ENCODE measurements at places on chromosomes 1 and 21.

DNA sequence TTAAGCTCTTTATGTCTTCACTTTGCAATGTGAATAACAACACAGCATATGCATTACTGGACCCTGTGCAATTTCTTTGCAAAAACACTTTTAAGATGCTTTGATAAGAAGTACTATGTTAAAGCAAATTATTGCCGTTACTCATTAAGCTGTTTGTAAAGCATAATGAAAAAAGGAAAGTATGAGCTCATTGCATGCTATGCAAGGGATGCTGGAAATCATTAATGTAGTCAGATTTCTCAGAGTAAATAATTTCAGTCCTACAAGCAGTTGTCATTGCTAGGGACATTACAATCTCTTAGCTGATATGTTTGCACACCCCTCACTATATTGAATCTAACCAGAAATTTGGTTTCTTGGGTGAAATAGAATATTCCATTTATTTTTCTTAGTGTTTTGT is 982.5 kb upstream of the ADGRL2 start:
- no peak for DNase-seq

DNA sequence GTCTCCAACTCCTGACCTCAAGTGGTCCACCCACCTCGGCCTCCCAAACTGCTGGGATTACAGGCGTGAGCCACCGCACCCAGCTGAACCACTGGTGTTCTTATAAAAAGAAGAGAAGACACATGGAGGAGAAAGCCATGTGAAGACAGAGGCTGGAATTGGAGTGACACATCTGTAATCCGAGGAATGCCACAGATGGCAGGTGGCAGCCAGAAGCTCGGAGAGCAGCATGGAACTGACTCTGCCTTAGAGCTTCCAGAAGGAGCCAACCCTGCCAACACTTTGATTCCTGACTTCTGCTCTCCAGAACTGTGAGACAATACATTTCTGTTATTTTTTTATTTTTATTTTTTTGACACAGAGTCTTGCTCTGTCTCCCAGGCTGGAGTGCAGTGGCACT is 59.0 kb upstream of the ATP2B4 start:
- DNase-seq = no peak

DNA sequence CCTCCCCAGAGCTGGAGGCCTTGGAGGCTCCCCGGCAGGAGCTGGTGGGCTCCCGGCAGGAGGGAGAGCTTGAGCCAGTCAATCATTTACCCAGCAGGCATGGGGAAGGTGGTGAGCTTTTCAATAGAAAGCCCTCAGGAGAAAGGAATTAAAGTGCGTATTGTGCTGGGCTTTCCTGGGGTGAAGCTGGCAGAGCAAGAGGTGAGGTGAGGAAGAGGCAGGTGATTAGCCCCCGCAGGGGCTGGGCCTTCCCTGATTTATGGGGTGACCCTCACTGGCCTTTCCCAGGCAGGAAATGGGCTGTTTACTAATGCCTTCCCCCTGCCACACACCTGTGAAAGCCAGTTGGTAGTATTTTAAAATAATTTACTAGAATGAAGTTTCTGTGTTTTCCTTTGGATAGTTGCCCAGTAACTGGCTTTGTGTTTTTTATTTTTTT is 25.8 kb downstream of the CLDN14 start:
- no peak for DNase-seq

DNA sequence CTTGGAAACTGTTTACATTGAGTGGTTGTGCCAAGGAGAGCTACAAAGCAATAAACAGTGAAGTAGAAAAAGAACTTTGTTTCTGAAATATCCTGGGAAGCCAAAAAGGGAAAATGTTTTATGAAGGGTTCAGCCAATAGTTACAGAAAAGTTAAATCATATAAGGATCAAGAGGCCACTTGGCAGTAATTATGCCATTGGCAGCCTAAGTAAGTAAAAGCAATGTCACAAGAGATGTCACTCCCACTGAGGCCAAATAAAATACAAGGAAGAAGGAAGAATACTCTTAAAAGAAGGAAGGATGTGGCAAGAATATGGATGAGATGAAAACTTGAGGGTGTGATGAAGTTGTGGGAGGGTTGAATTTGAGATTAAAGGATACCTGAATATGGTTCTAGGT is 45.2 kb downstream of the EDEM3 start:
- no peak for DNase-seq

DNA sequence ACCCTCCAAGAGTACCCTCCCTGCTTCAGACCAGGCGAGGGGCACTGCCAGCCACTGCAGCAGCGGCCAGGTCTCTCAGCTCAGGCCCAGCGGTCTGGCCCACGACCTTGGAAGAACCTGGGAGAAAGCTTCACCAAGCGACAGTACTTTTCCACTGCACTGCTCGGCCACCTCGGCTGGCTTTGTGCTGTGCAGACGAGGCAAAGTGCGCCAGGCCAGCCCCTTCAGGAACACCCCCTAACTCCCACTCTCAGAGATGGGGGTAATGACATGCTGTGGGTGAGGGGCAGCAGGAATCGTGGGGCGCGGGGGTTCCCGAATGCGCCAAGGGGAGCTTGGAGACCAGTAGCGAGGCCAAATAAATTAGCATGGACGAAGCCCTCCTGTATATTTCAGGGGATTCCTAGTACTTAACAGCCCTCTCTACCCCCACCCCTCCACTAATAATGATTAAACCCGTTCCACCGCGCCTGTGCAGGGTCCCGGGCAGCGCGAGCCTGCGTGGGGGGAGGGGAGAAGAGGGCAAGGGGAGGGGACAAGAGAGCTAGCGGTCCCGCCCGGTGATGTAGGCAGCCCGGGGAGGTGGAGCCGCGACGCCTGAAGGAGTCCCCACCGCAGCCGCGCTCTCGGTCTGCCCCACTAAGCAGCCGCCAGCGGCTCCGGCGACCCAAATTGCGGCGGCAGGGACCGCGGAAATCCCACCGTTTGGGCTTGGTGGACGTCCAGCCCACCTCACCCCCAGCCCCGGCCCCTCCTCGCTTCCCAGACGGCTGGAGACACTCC is at the start of gene FAM43B:
TSS of gene FAM43B (plus strand) at position 629 of the 783 bp plus-strand sequence. CDS start 401 bp downstream, outside the sequence.
- DNase-seq = peak; percentile 69

DNA sequence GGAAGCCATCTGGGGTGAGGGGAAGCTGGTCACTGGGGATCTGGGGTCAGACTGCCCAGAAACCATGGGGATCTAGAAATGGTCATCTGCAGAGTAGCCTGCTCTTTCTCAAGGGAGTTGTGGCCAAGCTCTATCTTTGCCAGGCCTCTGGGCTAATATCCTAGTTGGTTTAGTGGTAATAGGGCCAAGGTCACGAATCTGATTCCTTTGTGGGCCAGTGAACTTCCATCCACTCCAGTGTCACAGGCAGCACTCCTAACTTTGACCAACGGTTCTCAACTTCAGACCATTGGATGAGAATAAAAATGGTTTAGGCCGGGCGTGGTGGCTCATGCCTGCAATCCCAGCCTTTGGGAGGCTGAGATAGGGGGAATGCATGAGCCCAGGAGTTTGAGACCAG is 28.1 kb upstream of the PPP2R5A start:
- no peak for DNase-seq

GRCh38 chr1:156276532-156276931 is 6.1 kb downstream of the SMG5 start:
- no peak for DNase-seq

DNA sequence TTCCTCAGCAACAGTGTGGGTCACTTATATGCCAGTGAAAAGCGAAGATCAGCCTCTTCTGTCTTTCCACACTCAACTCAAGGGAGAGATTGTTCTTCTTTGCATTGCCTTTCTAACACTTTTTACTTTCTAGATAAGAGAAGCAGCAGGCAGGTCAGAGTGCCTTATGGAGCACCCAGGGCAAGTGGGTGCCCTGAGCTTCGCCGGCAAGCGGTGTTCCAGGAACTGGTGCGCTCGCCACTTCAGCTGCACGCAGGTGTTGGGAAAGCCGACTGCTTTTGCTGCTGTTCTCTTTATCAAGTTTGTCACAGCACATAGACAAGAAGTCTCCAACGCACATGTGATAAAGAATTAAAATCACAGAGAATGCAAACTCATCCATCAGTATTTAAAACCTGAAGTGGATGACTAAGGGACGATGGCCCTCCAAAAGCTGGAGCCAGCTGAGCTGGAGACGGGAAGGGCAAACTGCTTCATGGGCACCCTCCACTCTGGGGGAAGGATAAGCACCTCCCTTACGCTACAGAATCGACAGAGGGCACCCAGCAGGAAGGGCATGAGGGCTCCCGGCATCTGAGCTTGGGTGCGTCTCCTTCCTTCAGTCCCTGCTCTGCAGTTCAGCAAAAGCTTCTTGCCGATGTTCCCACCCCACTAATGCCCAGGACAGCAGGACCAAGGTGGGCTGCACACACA is 20.7 kb downstream of the UBE2G2 start:
- no peak for DNase-seq

DNA sequence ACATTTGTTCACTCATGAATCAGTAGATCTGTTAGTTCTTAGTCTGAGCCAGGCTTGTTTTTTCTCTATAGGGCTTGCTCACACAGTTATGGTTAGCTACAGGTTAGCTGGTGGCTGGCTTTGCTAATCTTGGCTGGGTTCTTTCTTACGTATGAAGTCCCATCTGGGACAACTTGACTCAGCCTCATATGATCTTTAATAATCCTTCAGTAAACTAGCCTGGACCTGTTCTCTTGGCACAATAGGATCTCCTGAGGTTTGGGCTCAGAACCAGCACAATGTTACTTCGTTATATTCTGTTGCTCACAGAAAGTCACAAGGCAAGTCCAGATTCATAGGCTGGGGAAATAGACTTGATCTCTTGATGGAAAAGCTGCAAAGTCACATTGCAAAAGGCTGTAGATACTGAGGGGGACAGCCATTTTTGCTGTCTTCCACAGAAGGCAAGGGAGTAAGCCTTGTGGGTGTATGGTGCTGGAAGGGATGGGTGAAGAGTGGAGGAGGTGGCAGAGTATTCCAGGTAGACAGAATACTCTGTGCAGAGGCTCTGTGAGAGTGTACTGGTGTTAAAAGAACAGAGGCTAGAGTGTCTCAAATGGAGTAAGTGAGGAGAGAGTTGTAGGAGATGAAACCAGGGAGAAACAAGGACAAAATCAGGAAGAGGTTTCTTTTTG is 24.4 kb downstream of the EFCAB7 start:
- DNase-seq = no peak

- no peak for DNase-seq
Observed at GRCh38 chr1:169163059-169163458, 56.6 kb downstream of the ATP1B1 start.

DNA sequence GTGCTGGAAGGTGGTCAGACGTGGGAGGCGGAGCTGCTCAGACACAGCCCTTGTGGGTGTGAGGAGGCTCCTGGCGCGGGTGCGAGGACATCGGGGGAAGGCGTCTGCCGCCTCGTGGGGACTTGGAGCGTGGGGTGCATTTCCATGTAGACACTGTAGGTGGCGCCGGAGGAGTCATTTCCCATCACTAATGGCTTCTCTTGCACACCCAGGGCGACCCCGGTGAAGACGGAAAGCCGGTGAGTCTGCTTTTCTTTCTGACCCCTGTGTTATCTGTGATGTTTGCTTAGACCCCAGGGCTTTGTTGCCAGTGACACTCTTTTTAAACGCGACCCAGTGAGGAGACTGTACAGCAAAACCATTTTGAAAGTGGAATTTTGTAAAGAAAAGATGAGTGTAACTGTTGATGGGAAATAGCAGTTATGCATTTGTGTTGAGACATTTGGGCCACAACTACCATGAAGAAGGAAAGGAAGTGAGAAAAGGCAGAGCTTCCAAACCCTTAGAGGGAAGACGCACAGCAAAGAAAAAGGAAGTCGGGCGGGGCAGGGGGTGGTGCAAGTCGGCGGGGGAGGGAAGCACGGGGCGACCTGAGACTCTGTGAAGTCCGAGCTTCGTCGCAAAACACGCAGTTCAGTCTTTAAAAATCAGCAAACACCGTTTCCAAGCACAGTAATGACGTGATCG is 64.0 kb downstream of the SLC19A1 start:
- DNase-seq = peak; percentile 47

DNA sequence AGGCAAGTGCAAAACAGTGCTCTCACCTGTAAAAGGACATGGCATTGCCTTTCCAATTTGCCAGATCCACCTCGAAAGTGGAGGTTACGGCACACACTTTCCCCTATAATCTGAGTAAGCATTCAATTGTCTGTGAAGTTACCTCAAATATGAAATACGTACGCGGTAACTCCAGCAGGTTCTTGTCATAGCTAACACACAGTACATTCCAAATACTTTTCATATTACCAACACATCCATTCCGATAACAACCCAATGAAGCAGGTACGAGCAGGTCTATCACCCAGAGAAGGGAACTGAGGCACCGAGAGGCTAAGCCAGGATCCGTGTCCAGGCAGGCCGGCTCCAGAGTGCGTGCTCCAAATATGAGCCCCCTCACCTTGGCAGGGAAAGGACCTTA is 46.8 kb upstream of the LPAR3 start:
- no peak for DNase-seq

- DNase-seq = no peak
Observed at GRCh38 chr1:35488336-35488735, 68.9 kb downstream of the KIAA0319L start.

- DNase-seq = no peak
Observed at GRCh38 chr1:229167318-229167717, 103.6 kb upstream of the RAB4A start.

- no peak for DNase-seq
Observed at GRCh38 chr1:15747378-15747777, 5.1 kb downstream of the TMEM82 start.

DNA sequence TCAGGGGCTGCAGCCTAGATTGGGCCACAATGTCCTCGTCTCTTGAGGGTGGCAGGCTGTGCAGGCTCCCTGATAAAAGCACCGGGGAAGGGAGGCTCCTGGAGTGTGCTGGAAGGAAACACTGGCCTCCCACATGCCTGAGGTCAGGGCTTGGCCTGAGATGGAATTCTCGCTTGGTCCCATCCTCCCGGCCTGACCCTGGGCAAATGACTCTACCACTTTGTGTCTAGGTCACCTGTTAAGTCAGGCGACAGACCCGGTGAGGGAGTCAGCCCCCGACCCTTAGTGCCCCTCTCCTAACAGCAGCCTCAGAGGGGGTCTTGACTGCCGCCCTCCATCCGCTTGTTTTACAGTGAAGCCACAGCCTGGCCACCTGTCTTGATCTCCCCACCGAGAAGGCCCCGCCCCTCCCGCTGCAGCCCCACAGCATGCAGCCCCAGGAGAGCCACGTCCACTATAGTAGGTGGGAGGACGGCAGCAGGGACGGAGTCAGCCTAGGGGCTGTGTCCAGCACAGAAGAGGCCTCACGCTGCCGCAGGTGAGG is 2.5 kb downstream of the SMIM1 start:
- DNase-seq = no peak

DNA sequence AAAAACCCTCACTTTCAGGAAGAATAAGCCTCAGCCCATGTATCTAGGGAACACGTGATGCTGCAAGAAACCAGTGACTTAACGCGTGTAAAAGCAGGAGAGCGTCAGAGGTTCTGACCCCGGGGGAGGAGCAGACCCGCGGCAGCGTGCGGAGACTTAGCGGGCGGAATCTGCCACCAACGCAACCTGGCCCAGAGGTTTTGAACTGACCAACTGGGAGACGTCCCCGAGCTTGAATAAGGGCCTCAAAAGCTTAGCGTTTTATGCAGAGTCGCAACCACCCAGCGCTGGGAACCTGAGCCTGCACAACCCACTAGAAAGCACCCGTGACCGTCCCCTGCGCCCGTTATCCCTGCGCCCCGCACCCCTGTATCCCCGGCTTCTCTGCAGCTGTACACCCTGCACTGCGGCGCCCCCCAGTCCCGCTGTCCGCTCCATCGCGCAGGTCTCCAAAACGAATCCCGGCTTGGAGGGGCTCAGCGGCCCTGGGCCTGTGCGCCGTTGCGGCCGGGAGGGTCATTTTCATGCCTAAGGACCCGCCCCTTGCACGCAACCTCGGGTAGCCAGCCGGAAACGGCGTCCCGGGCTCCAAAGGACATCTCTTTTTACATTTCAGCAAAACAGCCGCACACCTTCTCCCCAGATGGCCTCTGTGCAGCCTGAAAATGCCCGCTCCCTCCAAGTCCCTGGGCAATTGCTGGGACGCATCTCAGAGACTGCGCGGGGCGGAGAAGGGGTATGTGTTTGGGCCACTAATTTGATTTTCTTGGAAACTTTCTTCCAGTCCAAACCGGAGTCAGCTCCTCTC is 29.4 kb upstream of the TRIM17 start:
- no peak for DNase-seq
